NCI-H2107 (cell line): ENCODE measurements at places on chromosomes 4 and X.
A peak's percentile ranks its signal among the peaks of the same experiment; 100 is the strongest.

DNA sequence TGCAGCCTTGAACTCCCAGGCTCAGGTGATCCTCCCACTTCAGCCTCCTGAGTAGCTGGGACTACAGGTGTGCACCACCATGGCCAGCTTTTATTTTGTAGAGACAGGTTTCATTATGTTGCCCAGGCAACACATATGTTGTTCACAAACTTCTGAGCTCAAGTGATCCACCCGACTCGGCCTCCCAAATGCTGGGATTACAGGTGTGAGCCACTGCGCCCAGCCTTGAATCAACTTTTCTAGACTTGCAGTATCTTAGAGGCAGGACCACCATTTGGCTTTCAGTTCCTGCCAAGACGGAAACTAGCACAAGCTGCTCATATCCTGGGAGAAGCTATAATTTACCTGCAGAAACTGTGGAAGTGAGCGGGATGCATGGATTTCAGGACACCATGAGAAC is 19.9 kb downstream of the NAT8L start:
- DNase-seq, result no peak

DNA sequence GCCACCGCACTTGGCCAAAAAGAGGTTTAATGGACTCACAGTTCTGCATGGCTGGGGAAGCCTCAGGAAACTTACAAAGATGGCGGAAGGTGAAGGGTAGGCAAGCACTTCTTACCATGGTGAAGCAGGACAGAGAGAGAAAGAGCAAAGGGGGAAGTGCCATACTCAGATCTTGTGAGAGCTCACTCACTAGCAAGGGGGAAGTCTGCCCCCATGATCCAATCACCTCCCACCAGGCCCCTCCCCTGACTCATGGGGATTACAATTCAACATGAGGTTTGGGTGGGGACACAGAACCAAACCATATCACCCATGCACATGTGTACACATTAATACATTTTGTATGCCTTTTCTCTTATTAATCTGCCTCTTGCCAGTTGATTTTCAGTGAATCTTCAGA is 77.2 kb upstream of the HSD17B10 start:
- DNase-seq, result no peak

DNA sequence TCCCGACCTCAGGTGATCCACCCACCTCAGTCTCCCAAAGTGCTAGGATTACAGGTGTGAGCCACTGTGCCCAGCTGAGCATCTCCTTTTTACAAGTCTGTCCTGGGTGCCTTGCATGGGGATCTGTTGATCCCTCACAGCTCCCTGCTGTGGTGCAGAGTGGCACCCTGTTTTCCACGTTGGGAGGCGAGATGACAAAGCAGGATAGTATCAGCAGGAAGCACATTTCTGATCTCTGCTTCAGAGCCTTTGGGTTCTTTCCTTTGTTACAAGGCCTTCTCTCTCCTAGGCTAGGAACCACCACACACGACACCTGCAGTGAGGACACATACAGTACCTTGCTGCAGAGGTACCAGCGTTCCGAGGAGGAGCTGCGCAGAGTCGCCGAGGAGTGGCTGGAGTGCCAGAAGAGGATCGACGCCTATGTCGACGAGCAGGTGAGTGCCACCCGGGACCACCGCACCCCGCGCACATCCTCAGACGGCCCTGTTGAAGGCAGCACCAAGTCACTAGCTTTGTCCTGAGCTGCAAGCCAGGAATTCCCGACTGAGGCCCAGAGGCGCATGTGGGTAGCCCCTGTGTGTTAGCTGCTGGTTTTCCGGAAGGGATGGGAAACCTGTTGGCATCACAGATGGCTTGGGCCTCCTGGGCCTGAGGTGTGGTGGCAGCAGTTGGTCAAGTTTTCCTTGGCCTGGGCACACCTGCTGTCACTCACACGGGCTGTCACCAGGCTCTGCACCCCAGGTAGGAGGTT is 109.6 kb downstream of the TNIP2 start:
- no peak for DNase-seq

DNA sequence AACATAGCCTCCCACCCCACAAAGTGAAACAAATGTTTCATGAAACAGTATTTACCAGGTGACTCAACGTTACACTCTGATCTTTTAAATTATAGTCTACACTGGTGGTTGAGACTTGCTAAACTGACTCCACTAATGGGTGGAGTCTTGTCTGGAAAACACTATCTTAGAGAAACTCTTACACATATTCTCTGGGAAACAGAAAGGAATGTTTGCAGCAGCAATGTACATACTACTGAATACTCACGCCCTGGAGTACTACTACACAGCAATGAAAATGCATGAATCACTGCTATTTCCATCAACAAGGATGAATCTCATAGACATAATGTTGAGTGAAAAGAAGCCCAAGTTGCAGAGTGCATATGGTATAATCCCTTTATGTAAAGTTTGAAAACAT is 208.5 kb upstream of the IGFBP7 start:
- DNase-seq, result no peak

DNA sequence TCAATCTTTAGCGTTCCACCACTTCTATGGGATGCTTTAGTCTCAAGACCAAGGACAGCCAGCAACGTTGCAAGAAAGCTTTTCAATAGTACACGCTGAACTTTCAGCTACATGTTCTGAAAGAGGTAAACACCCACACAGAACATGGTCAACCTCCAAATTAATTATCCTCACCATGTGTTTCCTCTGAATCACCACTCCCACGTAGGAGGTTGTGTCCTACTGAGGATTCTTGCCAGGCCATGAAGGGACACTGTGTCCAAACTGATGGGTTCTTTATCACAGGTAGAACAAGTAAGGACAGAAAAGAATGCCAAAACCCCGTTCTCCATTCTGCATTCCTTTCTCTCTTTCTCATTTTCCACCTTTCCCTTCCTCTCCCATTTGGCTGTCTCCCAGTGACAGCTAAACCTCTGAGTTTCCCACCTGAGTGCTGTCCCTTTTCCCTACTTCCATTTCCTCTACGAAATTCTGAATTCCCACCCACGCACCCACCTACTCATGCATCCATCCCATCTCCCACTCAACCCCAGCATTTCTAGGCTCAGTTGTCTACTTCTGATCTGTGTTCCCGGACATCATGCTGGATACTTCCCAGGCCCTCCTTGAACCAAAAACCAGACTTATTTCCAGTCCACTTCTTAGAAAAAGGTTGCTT is 29.0 kb upstream of the GPM6B start:
- no peak for DNase-seq

- DNase-seq, result no peak
These were observed 3.1 kb downstream of the PPBP start for GRCh38 chr4:73984736-73985527.

GRCh38 chr4:1178300-1179088 is 6.1 kb upstream of the SPON2 start:
- no peak for DNase-seq

- DNase-seq, result no peak
These were observed 208.9 kb upstream of the SLIT2 start for GRCh38 chr4:20042769-20043168.

DNA sequence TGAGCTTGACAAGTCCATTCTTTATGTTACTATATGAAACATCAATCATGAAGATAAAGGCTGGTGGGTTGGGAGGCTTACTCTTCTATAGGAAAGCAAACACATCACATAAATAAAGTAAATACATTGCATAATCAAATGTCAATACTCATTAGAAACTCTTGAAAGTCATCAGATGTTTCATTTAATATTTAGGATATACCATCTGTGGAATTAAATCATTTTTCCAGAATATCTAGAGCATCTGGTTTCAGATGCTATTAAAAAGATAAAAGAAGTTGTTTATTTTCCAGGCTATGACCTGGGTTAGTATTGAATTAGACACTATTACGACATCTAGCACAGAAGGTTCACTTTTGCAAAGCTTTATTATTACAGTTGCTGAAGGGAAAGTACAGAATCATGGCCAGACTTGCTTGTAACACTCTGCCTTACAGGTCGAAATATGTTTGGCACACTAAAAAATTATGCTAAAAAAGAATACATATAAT is 72.6 kb downstream of the METTL14 start:
- no peak for DNase-seq

DNA sequence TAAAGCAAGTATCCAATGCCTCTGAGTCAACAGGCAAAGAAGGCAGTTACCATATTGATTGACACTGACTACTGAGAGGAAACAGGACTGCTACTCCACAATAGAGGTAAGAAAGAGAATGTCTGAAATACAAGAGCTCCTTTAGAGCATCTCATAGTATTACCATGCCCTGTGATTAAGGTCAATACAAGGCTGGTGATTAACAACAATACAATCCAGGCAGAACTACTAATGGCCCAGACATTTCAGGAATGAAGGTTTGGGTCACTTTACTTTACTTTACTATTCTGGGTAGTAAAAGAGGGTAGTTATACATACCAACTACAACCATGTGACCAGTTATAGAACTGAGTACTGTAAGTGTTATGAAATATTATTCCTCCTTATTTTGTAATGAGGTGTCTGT is 44.5 kb downstream of the BRWD3 start:
- DNase-seq, result no peak

GRCh38 chr4:29311247-29311646 is 1408.9 kb upstream of the PCDH7 start:
- DNase-seq, result no peak

GRCh38 chrX:136321532-136321931 is 20.8 kb downstream of the ADGRG4 start:
- DNase-seq, result no peak

DNA sequence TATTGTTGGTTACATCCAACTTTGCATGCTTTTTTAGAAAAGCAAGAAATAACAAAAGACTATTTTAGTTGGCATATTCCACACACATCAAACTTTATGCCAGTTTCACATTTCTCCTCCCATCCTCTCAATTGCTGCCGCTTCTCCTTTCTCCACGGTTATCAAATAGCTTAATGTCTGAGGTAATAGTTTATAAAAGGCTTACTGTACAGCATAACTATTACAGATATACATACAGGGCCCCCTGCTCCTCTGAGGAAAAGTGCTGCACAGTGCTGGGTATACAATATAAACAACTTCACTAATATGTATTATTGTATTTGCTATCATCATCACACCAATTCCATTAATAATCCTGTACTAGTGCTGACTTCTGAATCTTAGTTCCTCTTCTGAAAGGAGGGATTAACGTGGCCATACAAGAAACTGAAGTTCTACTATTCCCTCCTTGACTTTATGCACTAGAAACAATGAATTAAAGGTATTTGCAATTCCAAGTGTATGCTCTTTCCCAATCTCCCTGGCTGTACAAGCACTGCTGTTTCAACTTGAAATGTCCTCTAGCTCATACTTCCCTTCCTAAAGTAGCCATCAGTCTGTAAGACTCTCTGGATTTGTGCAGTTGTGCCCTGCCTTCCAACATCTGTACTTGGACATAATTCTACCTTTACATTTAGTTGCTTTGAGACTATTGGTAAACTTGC is 2.5 kb downstream of the CCNI start:
- no peak for DNase-seq

- peak; percentile 29 for DNase-seq
These were observed 69.5 kb upstream of the BRWD3 start for GRCh38 chrX:80879143-80879542.

DNA sequence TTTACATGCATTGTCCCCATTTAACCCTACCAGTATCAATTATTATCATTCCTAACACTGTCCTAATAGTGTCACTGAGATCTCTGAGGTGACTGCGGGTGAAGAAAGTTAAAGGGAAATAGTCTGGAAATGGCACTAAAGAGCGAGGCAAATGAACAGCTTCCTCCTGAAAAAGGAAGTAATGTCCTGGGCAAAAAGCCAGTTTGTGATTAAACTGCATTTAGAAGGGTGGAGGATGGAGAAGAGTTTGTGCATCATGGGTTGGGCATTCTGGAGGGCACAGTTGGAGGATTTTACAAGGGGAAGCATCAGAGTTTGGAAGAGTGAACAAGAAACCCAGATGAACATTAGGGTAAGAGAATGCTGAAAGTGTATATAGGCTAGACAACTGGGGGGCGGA is 60.5 kb upstream of the SLC25A4 start:
- no peak for DNase-seq
